ENCODE measurements at places on chromosomes 2 and 18.

DNA sequence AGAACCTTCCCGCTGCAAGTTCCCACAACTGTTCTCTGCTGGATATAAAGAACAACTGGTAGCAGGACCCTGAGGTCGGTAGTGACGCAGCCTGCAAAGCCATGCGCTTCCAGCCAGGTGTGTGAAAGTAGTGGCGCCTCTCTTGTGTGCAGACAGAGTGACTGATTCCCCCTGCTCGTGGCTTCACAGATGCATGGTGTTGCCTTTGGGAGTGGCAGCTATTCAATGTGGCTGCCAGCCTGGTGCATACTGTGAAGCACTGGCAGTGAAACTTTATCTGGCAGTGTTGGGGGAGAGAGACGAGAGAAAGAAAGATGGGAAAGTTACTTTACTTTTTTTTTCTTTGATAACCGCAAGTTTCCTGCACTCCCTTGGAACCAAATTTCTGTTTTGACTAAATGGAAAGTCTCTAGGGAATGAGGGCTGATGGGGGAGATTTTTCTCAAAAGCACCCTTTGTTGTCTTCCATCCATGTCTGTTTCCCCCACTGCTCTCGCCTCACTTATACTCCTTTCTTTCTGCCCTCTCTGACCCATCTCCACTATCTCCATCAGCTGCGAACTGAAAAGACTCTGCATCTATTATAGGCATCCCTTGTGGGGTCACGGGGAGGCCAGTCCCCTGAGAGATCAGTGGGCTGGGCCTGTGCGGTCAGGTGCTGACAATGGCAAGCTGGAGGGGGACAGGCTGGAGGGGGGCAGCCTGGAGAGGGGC lies 90.0 kb upstream of the TNP1 start:
- DNase-seq = no peak

DNA sequence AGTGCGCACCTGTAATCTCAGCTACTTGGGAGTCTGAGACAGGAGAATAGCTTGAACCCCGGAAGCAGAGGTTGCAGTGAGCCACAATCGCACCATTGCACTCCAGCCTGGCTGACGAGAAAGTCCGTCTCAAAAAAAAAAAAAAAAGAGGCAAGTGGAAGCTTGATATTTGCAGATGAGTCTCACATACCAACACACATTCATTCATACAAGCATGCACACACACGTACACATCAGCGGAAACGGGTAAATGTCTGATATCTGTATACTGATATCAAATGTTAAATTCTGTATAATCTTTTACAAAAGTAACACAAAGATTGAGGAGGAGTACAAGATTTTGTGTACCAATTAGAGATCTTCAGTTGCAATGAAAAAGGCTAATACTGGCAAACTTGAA lies 47.8 kb upstream of the SPOPL start:
- no peak for DNase-seq

- no peak for DNase-seq
Measured at GRCh38 chr2:28445448-28446258, 50.2 kb upstream of the PLB1 start.

DNA sequence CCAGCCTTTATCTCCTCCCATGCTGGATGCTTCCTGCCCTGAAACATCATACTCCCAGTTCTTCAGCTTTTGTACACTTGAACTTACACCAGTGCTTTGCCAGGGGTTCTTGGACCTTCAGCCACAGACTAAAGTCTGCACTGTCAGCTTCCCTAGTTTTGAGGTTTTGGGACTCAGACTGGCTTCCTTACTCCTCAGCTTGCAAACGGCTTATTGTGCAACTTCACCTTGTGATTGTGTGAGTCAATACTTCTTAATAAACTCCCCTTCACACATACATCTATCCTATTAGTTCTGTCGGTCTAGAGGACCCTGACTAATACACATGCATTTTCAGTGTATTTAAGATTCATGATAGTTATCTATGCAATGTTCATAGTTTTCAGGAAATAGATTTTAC lies 35.8 kb upstream of the ZNF804A start:
- no peak for DNase-seq

DNA sequence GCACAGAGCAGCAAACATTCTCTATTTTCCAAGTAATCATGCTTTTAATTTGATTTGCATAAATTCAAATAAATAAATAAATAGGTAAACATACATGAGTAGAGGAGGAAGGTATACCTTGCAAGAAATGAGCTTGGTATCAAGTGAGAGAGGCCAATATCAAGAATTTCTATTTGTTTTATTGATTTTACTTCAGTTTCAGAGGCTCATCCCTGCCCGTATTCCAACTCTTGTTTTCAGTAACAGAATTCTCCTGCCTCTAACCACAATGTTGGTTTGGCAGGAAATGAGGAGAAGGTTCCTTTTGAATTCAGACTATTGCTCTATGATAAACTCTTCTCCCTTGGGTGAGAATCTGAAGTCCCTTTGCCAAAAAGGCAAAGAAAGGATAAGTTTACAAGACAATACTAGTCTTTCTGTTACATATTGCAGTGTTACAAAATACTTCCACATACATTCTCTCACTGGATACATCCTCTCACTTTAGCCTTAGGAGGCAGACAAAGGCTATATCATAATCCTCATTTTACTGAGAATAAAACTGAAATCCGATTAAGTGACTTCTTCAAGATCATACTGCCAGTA lies 68.3 kb upstream of the ZNF397 start:
- DNase-seq = no peak

DNA sequence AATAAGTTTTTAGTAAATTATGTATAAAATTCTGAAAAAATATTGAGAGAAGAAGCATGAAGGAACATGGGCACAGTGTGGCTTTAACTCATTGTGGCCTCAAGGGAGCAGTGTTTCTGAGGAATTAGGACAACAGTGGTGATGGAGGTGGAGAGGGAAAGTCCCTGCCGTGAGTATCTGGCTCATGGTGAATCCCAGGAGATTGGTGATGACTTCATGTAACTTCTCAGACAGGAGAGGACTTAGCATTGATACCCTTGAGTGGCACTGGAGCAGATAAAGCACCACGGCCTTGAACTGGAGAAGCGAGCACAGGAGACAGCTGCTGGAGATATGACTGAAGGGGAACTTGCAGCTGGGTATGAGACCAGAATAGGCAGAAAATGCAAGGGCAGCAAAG lies 35.0 kb upstream of the LRP1B start:
- no peak for DNase-seq

DNA sequence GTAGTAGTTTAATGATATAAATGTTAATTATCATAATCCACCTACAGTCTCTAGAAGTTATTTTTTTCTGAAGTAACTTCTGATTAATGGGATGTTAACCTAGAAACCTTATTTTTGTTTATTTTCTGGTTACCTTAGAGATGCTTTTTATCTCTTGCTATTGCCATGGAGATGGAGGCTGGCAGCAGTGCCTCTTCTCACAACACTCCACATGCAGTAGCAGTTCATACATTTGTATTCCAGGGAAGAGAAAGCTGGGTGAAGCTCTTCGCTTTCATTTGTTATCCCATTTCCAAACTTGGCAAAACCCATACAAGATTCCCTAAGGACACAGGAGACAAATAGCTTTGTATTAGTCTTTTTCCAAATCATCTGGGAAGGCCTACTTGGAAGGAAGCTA lies 1794.1 kb upstream of the LRRTM1 start:
- DNase-seq = no peak

All from NCI-H1048 (cell line).